ENCODE measurements at places on chromosomes 16 and 17.

DNA sequence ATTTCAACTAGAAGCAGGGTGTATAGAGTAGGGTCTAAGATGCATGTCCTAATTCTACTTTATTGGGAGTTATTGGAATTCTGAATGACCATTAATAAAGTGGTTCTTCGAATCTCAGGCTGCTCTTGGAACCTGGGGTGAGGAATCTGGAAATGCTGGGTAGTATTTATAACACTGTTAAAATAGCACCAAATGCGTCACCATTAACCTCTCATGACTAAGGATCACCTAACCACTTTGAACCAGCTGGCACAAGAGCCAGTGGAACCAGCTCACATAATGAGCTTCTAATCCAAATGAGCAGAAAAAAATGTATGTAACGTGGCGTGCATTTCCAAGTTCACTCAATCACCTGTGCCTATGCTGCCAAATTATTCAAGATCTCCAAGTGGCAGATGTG is 281.7 kb downstream of the GRIN2A start:
- DNase-seq = no peak

DNA sequence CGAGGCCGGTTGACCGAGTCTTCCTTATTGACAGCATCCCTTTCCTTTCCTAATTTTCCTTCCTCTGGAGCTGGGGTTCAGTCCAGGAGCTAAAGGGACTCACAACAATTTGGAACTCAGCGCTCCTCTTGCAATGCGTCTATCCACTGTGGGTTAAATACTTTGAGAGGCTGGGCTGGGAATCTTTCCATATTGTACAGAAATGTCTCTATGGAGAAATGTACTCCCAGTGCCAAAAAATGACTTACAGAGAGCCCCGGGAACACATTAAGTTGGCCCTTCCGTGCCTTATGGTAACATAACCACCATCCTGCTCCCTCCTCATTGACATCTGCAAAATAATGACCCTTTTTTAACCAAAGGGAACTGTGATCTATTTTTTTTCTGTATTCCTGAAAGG is 192.8 kb downstream of the FTO start:
- DNase-seq = no peak

GRCh38 chr17:17570798-17571716 is 20.5 kb downstream of the PEMT start:
- DNase-seq = no peak

DNA sequence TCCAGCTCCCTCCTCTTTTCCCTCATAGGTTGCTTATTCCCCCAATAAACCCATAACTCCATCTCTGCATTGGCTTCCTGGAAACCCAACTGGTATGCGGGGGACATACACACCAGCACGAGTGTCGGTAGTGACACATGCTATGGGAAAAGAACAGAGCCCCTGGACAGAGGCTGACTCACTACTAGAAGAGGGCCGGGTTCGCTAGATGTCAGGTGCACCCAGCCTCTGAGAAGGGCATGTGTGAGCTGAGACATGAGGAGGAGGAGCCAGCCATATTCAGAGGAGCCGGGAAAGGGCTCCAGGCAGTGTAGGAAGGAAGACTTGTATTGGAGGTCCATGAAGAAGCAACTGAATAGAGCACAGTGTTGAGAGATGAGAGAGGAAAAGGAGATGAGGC is 241.1 kb downstream of the SOX9 start:
- no peak for DNase-seq

DNA sequence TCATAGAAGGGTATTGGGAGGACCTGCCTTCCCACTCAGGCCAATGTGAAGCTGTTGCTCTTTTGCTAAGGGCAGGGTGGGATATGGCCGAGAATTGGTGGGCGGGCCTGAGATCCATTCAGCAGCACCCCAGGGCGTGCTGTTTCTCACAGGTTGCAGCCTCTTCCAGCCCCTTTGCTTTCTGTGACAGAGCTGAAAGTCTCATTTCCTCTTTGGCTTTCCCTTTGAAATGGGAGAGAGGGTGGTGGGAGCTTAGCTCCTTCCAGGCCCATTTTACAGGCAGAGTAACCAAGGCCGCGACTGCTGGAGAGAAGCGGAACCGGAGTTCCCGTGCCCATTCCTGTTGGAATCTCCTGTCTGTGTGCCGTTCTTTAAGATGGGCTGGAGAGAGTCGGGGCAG is 183.0 kb downstream of the RAB11FIP4 start:
- DNase-seq = no peak

GRCh38 chr17:66494023-66494803 is 191.8 kb downstream of the PRKCA start:
- no peak for DNase-seq

Data from activated T-helper 1 cell treated with Interleukin-2 at 50 U/mL for 16 hours (primary cell).